Fibroblast of skin of abdomen (primary cell): ENCODE measurements at places on chromosomes 12 and 14.

DNA sequence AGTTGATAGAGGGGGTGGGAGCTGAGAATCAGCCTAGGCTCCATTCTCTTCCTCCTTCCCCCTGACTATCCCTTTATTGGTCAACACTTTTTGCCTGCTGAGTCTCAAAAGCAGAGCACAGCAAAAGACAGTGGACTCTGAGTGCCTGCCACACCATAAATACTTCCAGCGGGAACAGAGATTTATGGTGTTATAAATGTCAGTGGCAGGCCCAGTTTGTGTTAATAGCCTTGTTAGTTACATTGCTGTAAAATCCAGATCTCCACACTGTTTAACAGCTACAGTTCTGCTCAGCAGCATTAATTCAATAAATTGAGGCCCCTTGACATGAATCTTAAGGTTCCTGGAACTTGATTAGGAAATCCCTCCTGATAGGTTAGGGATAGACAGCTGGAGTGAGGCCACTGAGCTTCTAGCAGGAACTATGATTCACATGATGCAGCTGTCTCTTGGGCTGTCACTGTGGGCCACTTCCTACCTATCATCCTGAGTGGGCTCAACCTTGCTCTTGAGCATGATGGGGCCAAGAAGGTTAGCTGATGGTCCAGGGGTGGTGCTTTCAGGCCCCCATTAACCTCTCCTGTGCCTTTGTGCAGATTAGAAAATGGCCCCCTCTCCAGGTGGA lies 295.2 kb upstream of the SRRM4 start:
- no peak for DNase-seq

DNA sequence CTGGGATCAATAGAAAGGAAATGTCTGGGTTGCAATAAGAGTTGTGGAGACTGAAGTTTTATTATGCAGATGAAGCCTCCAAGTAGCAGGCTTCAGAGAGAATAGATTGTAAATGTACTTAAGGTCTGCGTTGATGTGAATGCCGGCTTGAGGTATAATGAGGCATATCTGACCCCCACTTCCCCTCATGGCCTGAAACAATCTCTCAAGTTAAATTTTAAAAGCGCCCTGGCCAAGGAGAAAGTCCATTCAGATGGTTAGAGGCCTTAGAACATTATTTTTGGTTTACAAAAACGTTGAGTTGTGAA lies 28.3 kb upstream of the HIGD1C start:
- DNase-seq: no peak

- DNase-seq: peak; percentile 63
These were observed 38.9 kb downstream of the FOXN3 start for GRCh38 chr14:89378119-89378518.

GRCh38 chr12:110123919-110124268 lies 263 bp upstream of the IFT81 start:
- no peak for DNase-seq

DNA sequence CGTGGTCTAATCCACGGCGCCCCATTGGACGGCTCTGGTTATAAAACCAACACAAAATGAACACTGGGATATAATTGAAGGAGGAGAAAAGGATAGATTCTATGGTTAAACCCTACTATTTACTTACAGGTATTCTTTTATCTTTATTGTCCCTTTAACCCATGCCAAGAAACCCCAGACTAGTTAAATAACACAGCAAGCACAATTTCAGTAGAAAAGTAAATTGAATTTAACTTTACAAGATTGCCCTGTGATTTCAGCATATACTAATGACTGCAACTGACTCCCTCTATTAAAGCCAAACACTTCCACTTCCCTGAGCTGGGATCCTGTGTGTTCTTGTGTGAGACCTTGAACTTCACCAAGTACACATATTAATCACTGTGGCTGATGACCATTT lies 45.3 kb downstream of the BCL11B start:
- DNase-seq: no peak

GRCh38 chr12:638953-639557 lies 24.2 kb downstream of the NINJ2 start:
- DNase-seq: no peak

DNA sequence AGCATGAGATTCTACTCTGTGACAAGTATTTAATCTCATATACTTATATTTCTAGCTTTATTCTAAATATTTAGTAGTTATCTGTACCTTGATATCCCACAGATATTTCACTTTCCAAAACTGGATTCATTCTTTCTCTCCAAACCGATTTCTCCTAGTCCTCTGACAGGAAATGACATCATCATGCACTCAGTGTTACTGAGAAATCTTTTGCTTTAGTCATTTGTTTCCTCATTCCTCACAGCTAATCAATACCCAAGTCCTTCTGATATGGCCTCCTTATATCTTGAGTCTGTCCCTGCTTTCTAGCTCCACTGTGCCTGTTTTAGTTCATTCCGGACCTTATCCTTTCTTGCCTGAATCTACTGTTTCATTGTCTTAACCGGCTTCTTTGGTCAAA lies 39.4 kb upstream of the E2F7 start:
- DNase-seq: peak; percentile 68

GRCh38 chr12:104377514-104377812 lies 73.9 kb downstream of the EID3 start:
- DNase-seq: no peak

GRCh38 chr14:74476607-74477006 lies 16.5 kb downstream of the NPC2 start:
- no peak for DNase-seq

DNA sequence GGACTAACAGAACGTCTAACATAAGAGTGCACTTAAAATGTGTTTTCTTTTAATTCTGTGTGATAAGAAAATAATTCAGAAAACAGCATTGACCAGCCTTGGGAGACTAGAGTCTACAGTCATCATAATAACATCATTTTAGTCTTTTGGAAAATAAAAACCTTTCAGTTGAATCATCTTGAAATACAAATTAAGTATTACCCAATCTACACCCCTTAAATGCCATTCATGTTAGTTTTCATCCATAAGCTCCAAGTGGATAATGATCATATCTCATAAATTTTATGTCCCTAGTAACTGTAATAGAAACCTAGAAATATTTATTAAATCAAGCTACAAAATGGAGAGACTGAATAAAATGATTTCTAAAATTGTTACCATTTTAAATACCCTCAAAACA lies 32.4 kb downstream of the EPS8 start:
- peak; percentile 71 for DNase-seq

DNA sequence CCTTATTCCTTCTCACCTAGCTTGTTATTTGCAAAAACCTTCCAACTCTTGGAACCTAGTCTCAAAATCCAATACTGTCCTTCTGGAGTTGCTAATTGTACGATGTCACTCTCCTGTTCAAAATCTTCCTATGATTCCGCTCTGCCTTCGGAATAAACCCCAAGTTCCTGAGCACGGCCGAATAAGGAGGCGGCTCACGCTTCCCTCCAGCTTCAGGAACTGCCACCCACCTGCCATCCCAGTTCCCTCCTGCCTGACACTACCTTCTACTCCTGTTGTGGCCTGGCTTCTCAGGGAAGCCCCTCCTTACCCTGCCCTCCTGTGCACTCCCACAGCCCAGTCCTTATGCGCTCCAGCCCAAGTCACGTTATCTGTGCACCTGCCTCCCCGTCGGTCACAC lies 73.2 kb downstream of the SETD3 start:
- DNase-seq: no peak

DNA sequence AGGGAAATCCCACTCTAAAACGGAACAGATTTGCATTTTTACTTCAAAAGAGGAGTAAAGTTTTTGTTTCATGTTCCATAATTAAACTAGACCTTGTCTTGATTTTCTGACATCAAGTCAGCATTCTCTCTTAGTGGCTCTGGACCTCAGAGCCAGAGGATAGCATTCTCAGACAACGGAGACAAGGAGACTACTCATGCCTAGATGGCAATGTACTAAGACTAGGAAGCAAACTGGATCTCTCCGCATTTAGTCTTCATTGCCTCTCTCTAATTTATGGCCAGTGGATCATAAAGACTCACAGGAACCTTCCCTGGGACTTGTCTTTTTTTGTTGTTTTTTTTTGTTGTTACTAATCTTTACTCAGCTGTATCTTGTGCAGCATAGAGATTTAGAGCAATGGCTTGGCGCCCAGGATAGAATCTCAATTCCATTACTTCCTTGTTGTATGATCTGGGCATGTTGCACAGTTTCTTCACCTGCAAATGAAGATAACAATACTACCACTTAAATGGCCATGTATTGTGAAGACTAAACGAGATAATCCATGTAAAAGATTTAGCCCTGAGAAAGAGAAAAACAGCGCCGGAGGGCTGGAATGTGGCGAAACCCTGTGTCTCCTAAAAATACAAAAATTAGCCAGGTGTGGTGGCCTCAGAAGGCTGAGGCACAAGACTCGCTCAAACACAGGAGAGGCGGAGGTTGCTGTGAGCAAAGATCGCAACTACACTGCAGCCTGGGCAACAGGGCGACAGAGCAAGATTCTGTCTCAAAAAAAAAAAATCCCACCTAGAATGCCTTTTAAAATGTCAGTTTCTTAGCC lies 4.0 kb upstream of the GEMIN2 start:
- no peak for DNase-seq

- DNase-seq: no peak
These were observed 198.3 kb upstream of the PDZRN4 start for GRCh38 chr12:40989785-40990184.

GRCh38 chr12:124094733-124095132 lies 121.7 kb downstream of the ZNF664 start:
- DNase-seq: no peak

- DNase-seq: peak; percentile 93
These were observed 318.4 kb downstream of the RAD51B start for GRCh38 chr14:68137704-68138619.

- DNase-seq: no peak
These were observed 31.2 kb downstream of the PRB3 start for GRCh38 chr12:11238275-11238674.
